ENCODE measurements at places on chromosomes 16 and 17. TPM values are rescaled to one million over a fixed set of nuclear protein-coding genes. Genes with fewer than 3 reads are reported as not detected.

The UNC13D gene
- total RNA-seq: 10.6 TPM

The KRT15 gene
- total RNA-seq: 4.7 TPM

The COASY gene
- total RNA-seq: 8.8 TPM

The ATP2A3 gene
- total RNA-seq: 7.1 TPM

The QPRT gene
- total RNA-seq: 20.0 TPM

The ENKD1 gene
- total RNA-seq: 10.3 TPM

The HSD3B7 gene
- total RNA-seq: 11.0 TPM

The GP1BA gene
- total RNA-seq: not detected

The KRT17 gene
- total RNA-seq: 33.5 TPM

The ZFP90 gene
- 55.9 TPM for total RNA-seq

The UMOD gene
- not detected for total RNA-seq

The ATP6V0C gene
- 15.0 TPM for total RNA-seq

The CTF1 gene
- 2.1 TPM for total RNA-seq

The TEFM gene
- 37.0 TPM for total RNA-seq

The KRT26 gene
- total RNA-seq: not detected

The TVP23A gene
- 3.7 TPM for total RNA-seq

The EPX gene
- total RNA-seq: 0.11 TPM

The STH gene
- not detected for total RNA-seq

The HBA1 gene
- total RNA-seq: 472 TPM

The EFCAB3 gene
- total RNA-seq: not detected

The YBX2 gene
- total RNA-seq: 0.37 TPM

The PRR11 gene
- 7.9 TPM for total RNA-seq

The SLC4A1 gene
- total RNA-seq: 6.7 TPM

The VAT1L gene
- total RNA-seq: 33.2 TPM

The PLA2G10 gene
- 0.32 TPM for total RNA-seq

The SLFN14 gene
- total RNA-seq: 0.48 TPM

The PRSS36 gene
- total RNA-seq: 2.0 TPM

The KRTAP4-9 gene
- total RNA-seq: not detected

The OR4D1 gene
- not detected for total RNA-seq

The CACNG1 gene
- 0.53 TPM for total RNA-seq

The FBXO39 gene
- 0.90 TPM for total RNA-seq

The PRDM7 gene
- not detected for total RNA-seq

The GRAPL gene
- 2.6 TPM for total RNA-seq

The TMEM88 gene
- 8.1 TPM for total RNA-seq

The PDXDC1 gene
- total RNA-seq: 65.8 TPM

The DPEP3 gene
- not detected for total RNA-seq

The MYO15B gene
- 108 TPM for total RNA-seq

The TMUB2 gene
- total RNA-seq: 20.2 TPM

The WFDC1 gene
- 44.6 TPM for total RNA-seq

The TBC1D28 gene
- total RNA-seq: not detected

All from urinary bladder (tissue), 4 donors.